Body of pancreas (tissue), 4 donors: ENCODE measurements at places on chromosomes 4 and X.

GRCh38 chr4:155705664-155706063 lies 39.0 kb downstream of the GUCY1A1 start:
- H3K36me3 ChIP-seq = no peaks in the 10 kb centered on the region
- no peak overlapping the region for H3K27ac ChIP-seq
- peaks cover 40% of the 10 kb centered on the region for H3K4me1 ChIP-seq
- H3K4me3 ChIP-seq = no peak overlapping the region

GRCh38 chrX:149131774-149132173 lies 373.3 kb downstream of the IDS start:
- DNase-seq = no peak
- no peak overlapping the region for H3K4me3 ChIP-seq
- no peaks in the 10 kb centered on the region for H3K36me3 ChIP-seq
- no peaks in the 10 kb centered on the region for H3K4me1 ChIP-seq
- H3K27me3 ChIP-seq = no peaks in the 10 kb centered on the region
- H3K27ac ChIP-seq = no peak overlapping the region

- H3K36me3 ChIP-seq = no peaks in the 10 kb centered on the region
- H3K4me1 ChIP-seq = no peaks in the 10 kb centered on the region
- no peak overlapping the region for H3K4me3 ChIP-seq
- no peaks in the 10 kb centered on the region for H3K27me3 ChIP-seq
- H3K27ac ChIP-seq = no peak overlapping the region
Observed at GRCh38 chr4:131052646-131053045, 1956.7 kb downstream of the C4orf33 start.

DNA sequence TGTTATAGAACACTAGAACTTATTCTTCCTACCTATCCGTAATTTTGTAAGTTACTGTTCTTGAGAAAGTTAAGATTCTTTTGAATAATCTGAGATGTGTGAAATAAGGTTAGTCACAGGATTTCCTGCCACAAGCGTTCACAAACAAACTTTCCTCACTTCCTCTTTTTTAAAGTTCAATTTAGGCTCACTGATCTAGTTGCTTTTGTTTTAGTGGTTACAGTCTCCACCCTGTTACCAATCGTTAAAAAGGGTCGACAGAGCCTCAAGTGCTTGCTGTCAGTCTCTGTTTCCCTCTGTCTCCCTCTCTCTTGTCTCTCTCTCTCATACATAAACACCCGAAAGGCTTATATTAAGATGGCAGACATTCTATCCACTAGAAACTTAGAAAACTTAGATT lies 35.9 kb upstream of the STK26 start:
- H3K27me3 ChIP-seq = no peaks in the 10 kb centered on the region
- no peak for DNase-seq
- H3K36me3 ChIP-seq = no peaks in the 10 kb centered on the region
- H3K4me3 ChIP-seq = no peak overlapping the region
- no peaks in the 10 kb centered on the region for H3K4me1 ChIP-seq

DNA sequence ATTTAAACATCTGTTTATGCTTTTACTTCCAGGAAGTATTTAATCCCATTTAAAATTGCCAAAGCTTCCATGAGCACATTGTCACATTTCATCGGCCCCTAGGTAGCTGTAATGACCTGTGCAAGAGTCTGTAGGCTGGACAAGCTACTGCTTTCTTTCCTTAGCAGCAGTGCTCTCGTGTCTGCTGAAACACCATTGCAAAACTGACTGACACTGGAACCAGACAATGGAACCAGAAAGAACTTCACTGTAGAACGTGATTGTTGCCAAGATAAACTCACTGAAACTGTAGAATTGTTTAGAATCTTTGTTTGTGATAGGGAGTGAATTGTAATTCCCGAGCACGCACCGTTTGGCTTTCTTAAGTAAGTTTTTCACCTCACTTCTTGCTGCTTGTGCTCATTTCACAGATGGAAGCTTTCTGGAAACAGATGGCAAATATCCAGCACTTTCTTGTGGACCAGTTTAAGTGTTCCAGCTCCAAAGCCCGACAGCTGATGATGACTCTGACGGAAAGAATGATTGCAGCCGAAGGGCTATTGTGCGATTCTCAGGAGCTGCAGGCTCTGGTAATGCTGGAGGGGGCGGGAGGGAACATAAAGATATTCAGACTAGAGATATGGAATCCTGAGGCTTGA lies 36.9 kb downstream of the EVC start:
- H3K4me3 ChIP-seq = no peak overlapping the region
- H3K27me3 ChIP-seq = no peaks in the 10 kb centered on the region
- H3K36me3 ChIP-seq = no peaks in the 10 kb centered on the region
- DNase-seq = no peak

- no peaks in the 10 kb centered on the region for H3K27me3 ChIP-seq
- no peak overlapping the region for H3K4me3 ChIP-seq
- no peaks in the 10 kb centered on the region for H3K36me3 ChIP-seq
Observed at GRCh38 chr4:141449927-141450326, 186.5 kb upstream of the IL15 start.

DNA sequence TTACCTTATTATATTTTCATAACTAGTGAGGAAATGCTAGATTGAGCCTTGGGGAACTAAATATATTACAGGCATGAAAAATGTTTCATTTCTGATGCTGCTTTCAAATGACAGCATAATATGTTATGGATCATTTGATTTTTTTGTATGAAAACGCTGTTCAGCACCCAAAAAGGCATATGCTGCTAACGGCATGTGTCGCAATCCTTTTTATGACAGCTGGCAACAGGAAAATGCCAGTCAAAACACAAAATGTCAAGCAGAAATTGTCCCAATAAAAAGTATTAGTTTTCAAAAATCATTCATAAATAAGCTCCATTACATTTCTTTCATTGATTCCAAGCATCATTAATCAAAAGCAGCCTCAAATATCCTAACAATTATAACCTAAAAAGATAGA lies 1244.5 kb downstream of the PCDH7 start:
- no peaks in the 10 kb centered on the region for H3K4me1 ChIP-seq
- no peaks in the 10 kb centered on the region for H3K36me3 ChIP-seq
- H3K4me3 ChIP-seq = no peak overlapping the region

DNA sequence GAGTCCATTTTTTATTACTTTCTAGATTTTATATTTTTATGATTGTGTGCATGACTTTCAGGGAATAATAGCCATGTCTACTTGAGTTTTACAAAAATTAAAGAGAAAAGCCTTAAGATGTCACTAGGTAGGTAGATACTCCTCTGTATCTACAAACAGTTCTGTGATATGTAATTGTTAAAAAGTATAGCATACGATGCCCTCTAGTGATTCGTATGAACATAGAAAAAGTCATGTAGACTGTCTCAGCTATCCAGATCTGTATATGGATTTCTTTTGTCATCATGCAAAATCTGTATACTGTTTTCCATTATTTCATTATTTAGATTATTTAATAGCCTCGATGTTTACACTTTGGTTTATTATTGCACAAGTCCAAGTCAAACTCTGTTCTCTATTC lies 856.6 kb downstream of the CENPC start:
- no peaks in the 10 kb centered on the region for H3K36me3 ChIP-seq
- DNase-seq = no peak
- peaks cover under 1% of the 10 kb centered on the region for H3K4me1 ChIP-seq
- no peak overlapping the region for H3K27ac ChIP-seq

DNA sequence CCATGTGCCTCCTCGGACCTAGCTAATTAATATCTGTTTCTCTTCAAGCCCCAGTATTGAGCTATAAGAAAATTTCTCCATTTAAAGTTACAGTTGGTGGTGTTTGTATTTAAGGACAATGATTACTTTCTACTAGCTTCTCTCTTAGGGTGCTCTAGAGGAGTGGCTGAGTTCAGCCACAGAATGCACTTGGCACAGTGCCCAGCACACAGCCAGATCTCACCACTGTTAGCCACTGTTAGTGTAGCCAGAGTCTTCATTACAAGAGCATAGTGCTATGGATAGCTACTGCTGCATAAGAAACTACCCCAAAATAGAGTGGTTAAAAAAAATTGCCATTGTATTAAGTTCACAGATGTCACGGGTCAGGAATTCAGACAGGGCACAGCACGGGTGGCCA lies 421.3 kb downstream of the BCOR start:
- H3K4me3 ChIP-seq = no peak overlapping the region
- no peaks in the 10 kb centered on the region for H3K27me3 ChIP-seq
- H3K36me3 ChIP-seq = no peaks in the 10 kb centered on the region
- DNase-seq = no peak
- no peaks in the 10 kb centered on the region for H3K4me1 ChIP-seq
- H3K27ac ChIP-seq = no peak overlapping the region

DNA sequence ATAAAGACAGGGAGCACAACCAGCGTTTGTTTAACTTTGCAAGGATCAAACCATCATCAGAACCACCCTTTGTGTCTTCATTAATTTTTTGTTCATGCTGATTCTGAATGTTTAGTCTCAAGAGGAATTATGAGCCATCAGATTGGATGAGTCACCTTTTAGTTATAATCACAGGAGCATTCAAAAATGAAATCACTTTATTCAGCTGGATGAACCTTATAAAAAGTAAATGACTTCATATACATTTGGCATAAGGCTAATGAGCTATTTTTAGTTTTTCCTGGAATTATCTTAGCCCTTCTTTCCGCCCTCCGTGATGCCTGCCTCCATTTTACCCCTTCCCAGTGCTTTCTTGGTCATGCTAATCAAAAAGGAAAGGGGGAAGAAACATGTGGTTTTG lies 103.6 kb downstream of the SORBS2 start:
- DNase-seq = no peak
- H3K4me3 ChIP-seq = no peak overlapping the region
- H3K27ac ChIP-seq = no peak overlapping the region
- no peaks in the 10 kb centered on the region for H3K27me3 ChIP-seq

DNA sequence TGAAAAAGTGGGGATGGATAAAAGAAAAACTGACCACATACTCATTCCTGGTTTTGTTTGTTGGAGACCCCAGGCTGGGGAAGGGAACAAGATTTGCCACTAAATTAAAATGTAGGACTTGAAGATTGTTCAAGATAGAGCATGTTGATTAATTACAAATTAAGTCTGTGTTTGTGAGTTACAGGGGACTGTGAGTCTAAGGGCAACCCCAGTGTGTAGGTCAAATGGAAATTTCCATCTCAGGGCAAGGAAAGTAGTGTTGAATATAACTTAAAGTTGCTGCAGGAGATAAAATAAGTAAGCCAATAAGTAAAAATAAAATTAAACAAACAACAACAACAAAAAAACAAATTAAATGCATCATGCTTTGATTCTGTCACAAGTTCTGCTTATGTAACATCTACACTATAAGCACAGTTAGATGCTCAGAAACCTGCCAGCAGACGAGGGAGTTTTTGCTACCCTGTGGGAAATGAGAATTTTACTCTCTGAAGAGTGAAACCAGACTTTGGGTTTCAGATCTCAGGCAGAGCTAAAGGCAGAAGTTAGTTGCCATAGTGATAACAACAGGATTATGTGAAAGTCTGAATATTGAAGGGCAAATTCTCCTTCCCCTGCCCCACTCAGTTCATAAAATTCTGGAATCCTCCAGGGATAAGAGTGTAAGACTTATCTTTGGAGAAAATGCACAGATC lies 352.3 kb downstream of the GRXCR1 start:
- no peak for DNase-seq
- no peaks in the 10 kb centered on the region for H3K4me1 ChIP-seq
- no peaks in the 10 kb centered on the region for H3K36me3 ChIP-seq
- no peak overlapping the region for H3K27ac ChIP-seq
- H3K27me3 ChIP-seq = no peaks in the 10 kb centered on the region

DNA sequence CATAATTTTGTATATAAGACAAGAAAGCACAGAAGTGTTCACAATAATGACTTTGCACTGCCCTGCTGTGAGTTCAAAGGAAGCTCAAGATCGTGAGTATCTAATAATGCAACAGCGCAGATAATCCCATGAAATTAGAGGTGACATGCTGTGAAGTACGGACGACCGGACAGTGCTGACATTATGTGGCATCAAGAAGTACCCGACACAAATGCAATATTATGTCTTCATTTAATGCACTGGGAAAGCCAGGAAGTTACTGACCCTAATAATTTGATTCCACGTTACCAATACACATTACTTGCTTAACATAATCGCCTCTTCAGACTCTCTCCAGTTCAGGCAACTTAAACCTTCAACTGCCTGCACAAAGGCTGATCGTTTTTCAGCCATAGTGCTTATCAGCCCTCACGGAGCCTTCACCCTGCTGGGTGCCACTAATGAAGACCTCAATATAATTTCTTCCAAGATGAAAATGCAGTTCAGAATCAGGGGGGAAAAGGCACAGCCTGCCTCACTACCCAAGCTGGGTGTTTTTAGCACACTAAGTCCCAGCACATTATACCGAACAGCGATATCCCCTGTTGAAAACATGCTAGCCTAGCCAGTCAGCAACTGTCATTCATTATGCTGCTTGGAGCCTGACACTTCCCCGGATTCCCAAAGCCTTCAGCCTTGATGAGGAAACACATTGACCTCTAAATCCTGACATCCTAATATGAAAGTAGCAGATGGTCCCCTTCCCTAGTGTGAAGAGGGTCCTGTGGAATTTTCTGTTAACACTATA lies 56.1 kb downstream of the SLC7A11 start:
- no peak for DNase-seq
- H3K4me1 ChIP-seq = no peaks in the 10 kb centered on the region
- H3K4me3 ChIP-seq = no peak overlapping the region
- H3K27me3 ChIP-seq = no peaks in the 10 kb centered on the region
- H3K36me3 ChIP-seq = no peaks in the 10 kb centered on the region
- no peak overlapping the region for H3K27ac ChIP-seq

DNA sequence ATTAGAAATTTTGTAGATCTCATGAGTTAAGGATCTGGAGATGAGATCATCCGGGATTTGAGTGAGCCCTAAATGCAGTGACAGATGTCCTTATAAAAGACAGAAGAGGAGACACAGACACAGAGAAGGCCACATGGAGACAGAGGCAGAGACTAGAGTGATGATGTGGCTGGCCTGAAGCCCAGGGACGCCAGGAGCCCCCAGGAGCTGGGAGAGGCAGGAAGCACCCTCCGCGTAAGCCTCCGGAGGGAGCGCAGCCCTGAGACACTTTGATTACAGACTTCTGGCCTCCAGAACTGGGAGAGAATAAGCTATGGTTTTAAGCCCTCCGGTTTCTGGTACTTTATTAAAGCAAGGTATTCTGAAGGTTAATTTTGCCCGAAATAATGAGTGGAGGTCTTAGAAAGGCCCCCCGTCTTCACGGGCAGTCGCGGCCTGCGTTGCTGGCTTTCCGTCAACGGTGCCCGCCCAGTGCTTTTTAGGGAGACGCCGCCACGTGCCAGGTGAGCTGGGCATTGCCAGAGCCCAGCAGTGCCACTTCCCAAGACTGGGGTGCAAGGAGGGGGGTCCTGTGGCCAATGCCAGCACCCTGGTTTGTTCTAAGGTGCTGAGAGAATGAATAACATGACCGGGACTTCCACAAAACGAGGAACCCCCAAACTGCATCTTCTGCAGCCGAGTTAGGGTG lies 8.1 kb downstream of the DHRSX start:
- peak overlapping the region; percentile 70 for H3K27ac ChIP-seq
- no peak overlapping the region for H3K4me3 ChIP-seq
- peaks cover 20% of the 10 kb centered on the region for H3K36me3 ChIP-seq
- H3K4me1 ChIP-seq = peaks cover 52% of the 10 kb centered on the region
- DNase-seq = peak; percentile 47

DNA sequence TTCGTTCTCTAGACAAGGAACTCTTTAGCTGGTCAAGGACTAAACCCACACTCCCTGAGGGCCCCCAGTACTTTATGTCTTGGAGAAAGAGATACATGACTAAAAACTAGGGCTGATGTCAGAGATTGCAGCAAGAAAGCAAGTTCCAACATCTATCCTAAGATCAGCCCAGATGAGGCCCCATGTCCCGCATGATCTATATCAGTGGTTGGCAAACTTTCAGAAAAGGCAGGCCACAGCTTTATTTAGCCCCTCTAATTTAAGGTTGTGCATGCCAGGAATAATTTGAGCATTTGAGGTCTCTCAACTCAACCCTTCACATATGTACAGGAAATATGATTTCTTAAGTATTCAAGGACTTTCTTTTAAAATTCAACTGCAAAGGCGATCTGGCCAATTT lies 44.1 kb upstream of the FRMD7 start:
- H3K36me3 ChIP-seq = no peaks in the 10 kb centered on the region
- DNase-seq = no peak
- no peaks in the 10 kb centered on the region for H3K4me1 ChIP-seq
- no peak overlapping the region for H3K4me3 ChIP-seq
- no peaks in the 10 kb centered on the region for H3K27me3 ChIP-seq
